ENCODE measurements at places on chromosomes 2 and 18. TPM values are rescaled to one million over a fixed set of nuclear protein-coding genes. Genes with fewer than 3 reads are reported as not detected.

DNA sequence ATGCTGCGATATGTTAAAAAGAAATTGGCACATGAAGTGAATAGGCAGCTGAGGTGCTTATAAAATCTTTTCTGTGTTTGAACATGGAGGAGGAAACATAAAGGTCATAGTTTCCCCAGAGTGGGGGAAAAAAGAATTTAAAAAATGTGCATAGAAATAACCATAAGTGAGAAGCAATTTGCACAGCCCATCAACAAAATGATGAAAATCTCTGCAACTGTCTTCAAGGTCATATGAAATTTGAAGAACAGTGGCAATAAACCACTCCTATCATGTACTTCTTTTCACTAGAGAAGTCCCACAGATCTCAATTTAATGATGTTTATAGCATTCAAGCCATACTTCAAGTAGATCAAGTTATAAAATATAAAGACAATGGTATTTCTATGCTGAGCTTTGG, 46.7 kb upstream of the ZNF804A start:
- no peak for DNase-seq

DNA sequence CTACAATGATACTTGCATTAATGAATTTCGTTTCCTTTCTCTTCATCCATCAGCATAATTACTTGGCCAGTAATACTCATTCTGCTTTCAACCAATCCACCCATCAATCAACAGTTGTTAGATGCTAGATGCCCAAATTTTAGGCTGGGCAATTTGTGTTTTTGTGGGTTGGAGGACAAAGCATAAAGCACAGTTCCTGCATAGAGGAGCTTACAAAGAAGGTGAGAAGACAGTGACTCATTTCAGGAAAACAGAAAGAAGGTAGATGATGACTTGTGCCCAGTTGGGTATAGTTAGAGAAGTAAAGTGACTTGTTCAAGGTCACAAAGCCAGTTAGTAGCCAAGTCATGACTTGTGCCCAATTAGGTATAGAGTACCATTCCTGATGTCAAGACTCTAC, 1186.8 kb upstream of the CELF4 start:
- DNase-seq, result no peak

DNA sequence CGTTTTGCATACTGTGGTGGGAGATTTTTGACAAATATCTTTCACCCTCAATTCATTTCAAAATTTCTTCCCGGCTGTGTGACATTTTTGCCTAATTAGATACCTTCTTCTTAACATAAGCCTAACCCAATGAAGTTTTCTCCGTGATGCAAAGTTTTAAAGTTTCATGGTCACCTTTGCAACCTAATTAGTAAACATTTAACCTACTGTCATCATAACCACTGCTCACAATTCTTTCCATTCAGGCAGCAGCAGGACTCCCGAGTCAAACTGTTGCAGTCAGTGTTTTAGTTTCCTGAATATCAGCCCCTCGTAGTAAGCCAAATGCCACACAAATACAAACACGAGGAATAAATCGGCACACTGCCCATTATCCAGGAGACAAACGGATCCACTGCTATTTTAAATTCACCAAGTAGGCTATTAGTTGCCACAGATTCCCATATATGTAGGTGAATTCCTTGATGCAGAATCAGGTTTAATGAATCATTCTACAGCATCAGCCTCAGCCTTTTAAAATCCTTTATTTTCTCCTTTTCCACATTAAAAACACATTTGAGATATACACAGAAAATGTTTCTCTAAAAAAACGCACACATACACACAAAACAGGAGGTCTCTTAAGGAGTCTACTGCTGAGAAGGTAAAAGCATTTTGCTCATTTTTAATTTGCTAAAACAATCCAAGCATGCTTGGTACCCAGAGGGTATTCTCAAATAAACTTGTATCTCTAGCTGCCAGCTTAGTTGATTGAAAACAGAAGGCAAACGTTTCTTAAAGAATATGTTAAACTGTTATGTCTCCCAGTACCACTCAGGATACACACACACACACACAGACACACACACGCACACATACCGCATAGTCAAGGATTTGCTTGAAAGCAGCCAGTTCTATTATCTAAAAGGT, 106.5 kb upstream of the KCTD1 start:
- DNase-seq, result no peak

GRCh38 chr2:20488201-20488641, 41.3 kb downstream of the RHOB start:
- no peak for DNase-seq

DNA sequence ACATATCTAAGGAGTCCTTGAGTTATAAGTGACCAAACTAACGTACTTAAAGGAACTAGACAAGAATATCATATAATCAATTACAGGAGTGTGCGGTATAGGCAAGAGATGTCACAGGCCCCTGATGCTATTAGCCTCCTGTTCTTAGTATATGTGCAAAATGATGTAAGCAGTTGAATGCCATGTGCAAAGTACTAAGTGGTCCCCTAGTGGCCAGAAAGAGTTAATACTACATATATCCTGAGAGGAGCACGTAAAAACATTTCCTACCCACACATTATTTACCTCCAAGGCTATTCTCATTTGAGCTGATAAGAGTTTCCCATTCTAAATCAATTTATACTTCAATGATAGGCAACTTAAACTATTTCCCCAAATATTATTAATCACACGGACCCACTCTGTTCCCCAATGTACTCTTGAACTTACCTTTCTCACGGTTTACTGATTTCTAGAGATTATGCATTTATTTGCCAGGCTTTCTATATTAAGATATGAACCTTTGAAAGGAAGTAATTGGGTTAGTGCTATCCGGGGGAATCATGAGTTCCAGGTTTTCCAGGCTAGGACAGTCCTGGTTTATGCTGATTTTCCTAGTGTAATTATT, 158.0 kb upstream of the KLHL14 start:
- DNase-seq, result no peak

DNA sequence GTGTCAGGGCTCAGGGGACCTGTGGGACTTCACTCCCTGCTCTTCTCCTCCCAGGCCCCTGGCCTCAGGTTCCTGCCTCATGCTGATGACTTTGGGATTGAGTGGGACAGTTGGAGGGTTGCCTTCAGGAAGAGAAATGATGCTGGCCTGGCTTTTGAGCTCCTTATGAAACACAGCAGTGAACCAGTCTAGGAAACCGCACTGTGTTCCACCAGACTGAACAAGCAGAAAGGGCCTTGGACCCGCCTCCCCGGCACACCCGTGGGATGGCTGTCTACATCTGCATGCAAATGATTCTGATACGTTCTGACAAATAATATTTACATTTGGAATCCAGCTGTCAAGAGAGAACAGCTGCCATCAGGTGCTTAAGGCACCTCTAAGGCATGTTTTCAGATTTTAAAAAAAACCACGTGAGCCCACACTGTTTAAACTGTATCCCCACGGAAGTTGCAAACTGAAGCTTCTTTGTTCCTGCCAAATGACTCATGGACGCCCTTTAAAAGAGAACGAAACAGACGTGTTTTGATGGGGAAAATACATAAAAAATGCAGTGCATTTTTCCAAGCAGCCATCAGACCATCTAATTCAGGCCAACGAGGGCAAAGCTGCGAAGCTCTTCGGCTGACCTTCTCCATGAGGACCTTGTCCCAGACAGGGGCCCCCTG, 27.6 kb upstream of the ASAP2 start:
- no peak for DNase-seq

GRCh38 chr18:75200071-75200470, 8.9 kb downstream of the PTGR3 start:
- DNase-seq, result no peak

DNA sequence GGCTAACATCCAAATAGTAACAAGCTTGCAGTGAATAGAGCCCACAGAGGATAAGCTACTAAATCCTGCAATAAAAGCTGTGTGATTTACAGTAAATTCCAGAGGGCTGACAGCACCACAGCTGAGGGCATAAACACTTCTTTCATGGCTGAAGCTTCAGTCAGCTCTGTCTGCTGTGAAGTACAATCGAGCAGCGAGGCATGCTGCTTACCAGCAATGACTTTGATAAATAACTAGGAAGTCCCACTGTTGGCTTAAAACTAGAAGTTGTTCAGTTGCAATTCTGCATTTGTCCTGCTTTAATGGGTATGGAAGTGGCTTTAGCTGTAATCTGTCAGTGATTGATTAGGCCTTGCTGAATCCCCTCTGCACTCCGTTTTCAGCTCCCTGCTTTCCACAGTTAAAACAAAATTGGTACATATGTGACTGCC, 65.2 kb upstream of the FIGN start:
- peak; percentile 58 for DNase-seq

GRCh38 chr18:48077291-48077690, 146.8 kb upstream of the SMAD2 start:
- no peak for DNase-seq

DNA sequence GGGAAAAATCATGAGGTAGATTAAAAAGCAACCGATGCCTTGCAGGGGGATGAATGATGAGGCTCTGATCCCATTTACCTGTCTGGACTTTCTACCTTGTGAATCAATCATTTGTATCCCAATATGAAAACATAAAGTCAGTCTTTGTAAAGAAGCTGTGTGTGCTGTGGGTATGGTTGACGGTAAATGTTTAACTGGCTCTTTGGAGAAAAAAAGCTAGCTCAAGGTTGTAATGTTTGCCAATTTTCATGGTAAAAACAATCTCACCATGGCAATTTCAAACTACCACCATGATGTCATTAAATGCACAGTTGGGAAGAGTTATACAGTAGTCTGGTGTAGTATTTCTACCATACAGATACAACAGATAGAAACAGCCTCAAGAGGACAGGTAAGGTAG, 14.6 kb downstream of the TTR start:
- no peak for DNase-seq

GRCh38 chr2:26658691-26659346, 17.7 kb upstream of the CIB4 start:
- no peak for DNase-seq

DNA sequence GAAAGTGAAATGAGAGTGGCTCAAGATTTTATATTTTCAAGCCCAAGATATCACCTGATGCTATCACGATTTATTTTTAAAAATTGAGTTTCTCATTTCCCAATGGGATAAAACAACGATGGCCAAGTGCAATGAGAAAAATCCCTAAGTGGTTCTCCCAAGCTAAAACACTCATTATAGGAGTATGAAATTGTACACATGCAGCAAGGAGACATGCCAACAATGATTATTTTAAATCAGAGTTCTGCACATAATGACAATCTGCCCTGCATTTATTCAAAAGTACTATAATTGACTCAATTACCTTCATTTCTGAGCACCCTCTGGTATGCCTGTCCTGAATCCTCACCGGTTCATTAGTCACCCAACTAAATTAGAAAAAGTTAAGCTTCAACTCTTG, 12.7 kb downstream of the CYTIP start:
- DNase-seq, result no peak

GRCh38 chr2:224145751-224146355, 106.8 kb upstream of the SERPINE2 start:
- no peak for DNase-seq

GRCh38 chr2:189150033-189150432, 29.5 kb downstream of the COL5A2 start:
- DNase-seq, result no peak

PKDCC gene
- 172 TPM for total RNA-seq

ELP2 gene
- 172 TPM for total RNA-seq

SOCS6 gene
- total RNA-seq, result 40.1 TPM

IL18R1 gene
- 3.3 TPM for total RNA-seq

POTEF gene
- total RNA-seq, result not detected

SLC5A7 gene
- total RNA-seq, result 6.3 TPM

GRP gene
- not detected for total RNA-seq

FTCDNL1 gene
- 0.85 TPM for total RNA-seq
